ENCODE measurements at places on chromosomes 3 and 15. TPM values are rescaled to one million over a fixed set of nuclear protein-coding genes. Genes with fewer than 3 reads are reported as not detected.

GATM gene
- total RNA-seq: 1.3 TPM

SLC25A26 gene
- 22.6 TPM for total RNA-seq

ARID3B gene
- total RNA-seq: 28.6 TPM

GOLGA6A gene
- total RNA-seq: not detected

RAD51 gene
- total RNA-seq: 70.0 TPM

CCDC9B gene
- 1.6 TPM for total RNA-seq

OTOL1 gene
- not detected for total RNA-seq

AP3B2 gene
- 0.40 TPM for total RNA-seq

DPPA4 gene
- total RNA-seq: not detected

GRCh38 chr15:31230630-31231485, 95.8 kb upstream of the KLF13 start:
- H3K27me3 ChIP-seq: no peaks in the 10 kb centered on the region
- no peak overlapping the region for H3K27ac ChIP-seq
- no peak overlapping the region for H3K4me3 ChIP-seq
- no peak for DNase-seq
- no peaks in the 10 kb centered on the region for H3K4me1 ChIP-seq
- H3K36me3 ChIP-seq: no peaks in the 10 kb centered on the region

DNA sequence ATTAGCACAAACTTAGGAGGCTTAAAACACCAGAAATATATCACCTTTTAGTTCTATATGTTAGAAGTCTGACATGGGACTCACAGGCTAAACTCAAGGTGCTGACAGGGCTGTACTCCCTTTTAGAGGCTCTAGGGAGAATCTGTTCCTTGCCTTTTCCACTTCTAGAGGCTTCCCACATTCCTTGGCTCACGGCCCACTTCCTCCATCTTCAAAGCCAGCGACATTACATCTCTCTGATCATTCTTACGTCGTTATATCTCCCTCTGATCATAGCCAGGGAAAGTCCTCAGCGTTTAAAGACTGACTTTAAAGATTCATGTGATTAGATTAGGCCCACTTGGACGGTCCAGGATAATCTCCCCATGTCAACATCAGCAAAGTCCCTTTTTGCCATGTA, 166.3 kb downstream of the GREM1 start:
- H3K4me1 ChIP-seq: no peaks in the 10 kb centered on the region
- H3K27ac ChIP-seq: no peak overlapping the region
- no peak for DNase-seq
- no peaks in the 10 kb centered on the region for H3K36me3 ChIP-seq

DNA sequence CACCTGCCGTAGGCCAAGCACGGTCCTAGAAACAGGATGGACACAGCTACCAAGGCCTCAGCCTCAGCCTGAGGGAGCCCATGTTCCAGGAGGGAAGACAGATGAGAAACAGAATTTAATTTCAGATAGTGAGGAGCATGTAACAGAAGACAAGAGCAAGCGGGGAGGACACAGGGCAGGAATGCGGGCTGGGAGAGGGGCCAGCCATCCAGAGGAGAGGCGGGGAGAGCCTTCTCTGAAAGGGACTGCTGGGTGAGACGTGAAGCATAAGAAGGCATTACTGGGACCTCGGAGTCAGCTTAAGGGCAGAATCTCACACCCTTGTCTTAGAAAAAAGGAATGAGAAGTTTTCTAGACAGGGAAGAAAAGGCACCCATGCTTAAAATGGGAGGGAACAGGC, 271.7 kb upstream of the NSMCE3 start:
- H3K4me1 ChIP-seq: no peaks in the 10 kb centered on the region
- no peak overlapping the region for H3K4me3 ChIP-seq
- H3K27me3 ChIP-seq: peaks cover 12% of the 10 kb centered on the region
- no peak for DNase-seq
- no peak overlapping the region for H3K27ac ChIP-seq

DNA sequence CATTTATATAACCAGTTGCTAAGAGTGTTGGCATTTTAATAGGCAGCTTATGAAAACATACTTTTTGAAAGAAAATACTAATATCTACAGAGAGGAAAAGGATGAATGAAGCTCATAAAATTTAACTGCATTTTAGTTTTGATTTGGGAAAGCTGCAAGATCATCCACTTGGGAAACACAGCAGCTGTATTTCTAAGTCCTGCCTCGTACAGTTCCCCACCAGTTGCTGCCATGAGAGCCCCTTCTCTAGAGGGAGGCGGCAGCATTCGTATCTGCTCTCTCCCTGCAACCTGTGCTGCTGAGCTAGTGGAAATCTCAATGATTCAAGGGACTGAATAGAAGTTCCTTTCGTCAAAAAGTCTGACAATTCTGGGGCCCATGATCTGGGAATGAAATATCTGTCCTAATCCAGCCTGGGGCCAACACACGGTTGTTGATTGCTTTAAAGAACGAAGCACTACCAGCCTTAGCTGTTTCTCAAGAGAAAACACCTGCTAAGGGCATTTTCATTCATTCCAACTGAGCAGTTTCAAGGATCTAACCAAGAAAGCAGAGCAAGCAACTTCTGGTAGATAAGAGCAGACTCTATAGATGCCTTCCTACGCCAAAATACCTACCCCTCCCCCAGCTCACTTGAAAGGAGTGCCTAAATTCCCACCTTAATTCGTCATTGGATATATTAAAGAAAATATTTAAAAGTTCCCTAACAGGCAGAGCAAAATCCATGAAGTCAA, 223.7 kb downstream of the MAGI1 start:
- H3K4me1 ChIP-seq: no peaks in the 10 kb centered on the region
- no peak overlapping the region for H3K27ac ChIP-seq
- no peaks in the 10 kb centered on the region for H3K27me3 ChIP-seq
- H3K36me3 ChIP-seq: no peaks in the 10 kb centered on the region
- no peak for DNase-seq

- peaks cover 4% of the 10 kb centered on the region for H3K27me3 ChIP-seq
- no peak overlapping the region for H3K4me3 ChIP-seq
- DNase-seq: no peak
- H3K36me3 ChIP-seq: no peaks in the 10 kb centered on the region
- no peaks in the 10 kb centered on the region for H3K4me1 ChIP-seq
Observed at GRCh38 chr3:75332794-75333193, 331.3 kb upstream of the FRG2C start.

- peaks cover 17% of the 10 kb centered on the region for H3K27me3 ChIP-seq
- H3K27ac ChIP-seq: no peak overlapping the region
- DNase-seq: no peak
- no peaks in the 10 kb centered on the region for H3K4me1 ChIP-seq
- H3K36me3 ChIP-seq: no peaks in the 10 kb centered on the region
Observed at GRCh38 chr3:13137941-13138832, 65.0 kb upstream of the IQSEC1 start.

DNA sequence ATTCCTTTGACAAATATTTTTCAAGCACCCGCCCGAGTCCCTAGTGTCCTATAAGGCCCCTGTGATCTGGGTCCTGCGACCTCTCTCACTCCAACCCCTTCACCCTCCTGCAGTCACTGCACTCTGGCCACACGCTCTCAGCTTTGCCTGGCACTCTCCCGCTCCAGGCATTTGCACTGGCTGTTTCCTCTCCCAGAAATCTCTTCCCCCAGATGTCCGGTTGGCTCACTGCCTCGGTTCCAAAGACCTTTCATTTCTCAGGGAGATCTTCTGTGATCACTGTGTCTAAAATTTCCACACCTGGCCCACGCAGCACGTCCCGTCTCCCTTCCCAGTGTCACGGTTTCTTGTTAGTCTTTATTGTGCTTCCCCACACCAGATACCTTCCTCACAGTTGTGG, 97.4 kb downstream of the WNT7A start:
- no peak for DNase-seq
- no peak overlapping the region for H3K27ac ChIP-seq
- H3K27me3 ChIP-seq: peaks cover 3% of the 10 kb centered on the region
- H3K4me1 ChIP-seq: no peaks in the 10 kb centered on the region
- no peaks in the 10 kb centered on the region for H3K36me3 ChIP-seq
- H3K4me3 ChIP-seq: no peak overlapping the region

- peaks cover 6% of the 10 kb centered on the region for H3K36me3 ChIP-seq
- no peak for DNase-seq
- no peak overlapping the region for H3K4me3 ChIP-seq
- no peaks in the 10 kb centered on the region for H3K4me1 ChIP-seq
- H3K27ac ChIP-seq: no peak overlapping the region
Observed at GRCh38 chr3:126711121-126711760, 7.2 kb downstream of the CHCHD6 start.

DNA sequence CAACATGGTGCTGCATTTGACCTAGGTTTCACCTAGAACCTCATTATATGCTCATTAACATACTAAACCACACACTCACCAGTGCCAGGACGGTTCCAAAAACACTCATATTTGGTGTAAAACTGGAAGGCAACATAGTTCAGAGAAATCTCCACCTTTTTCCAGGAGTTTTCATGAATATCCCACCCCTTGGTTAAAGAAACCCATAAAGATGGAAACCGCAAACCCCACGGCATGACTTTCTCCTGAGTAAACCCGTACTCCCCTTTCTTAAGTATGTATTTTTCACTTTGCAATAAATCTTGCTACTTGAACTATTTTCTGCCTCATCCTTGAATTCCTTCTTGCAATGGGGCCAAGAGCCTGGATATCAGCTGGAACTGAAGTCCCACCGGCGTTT, 379.3 kb downstream of the MAGI1 start:
- H3K4me1 ChIP-seq: no peaks in the 10 kb centered on the region
- no peaks in the 10 kb centered on the region for H3K27me3 ChIP-seq
- H3K4me3 ChIP-seq: no peak overlapping the region
- H3K36me3 ChIP-seq: no peaks in the 10 kb centered on the region
- H3K27ac ChIP-seq: no peak overlapping the region

- no peak overlapping the region for H3K27ac ChIP-seq
- peaks cover 1% of the 10 kb centered on the region for H3K27me3 ChIP-seq
- no peaks in the 10 kb centered on the region for H3K4me1 ChIP-seq
- no peaks in the 10 kb centered on the region for H3K36me3 ChIP-seq
- no peak overlapping the region for H3K4me3 ChIP-seq
Observed at GRCh38 chr15:35289024-35289617, 204.0 kb upstream of the NANOGP8 start.

GRCh38 chr3:82202269-82202668, 440.8 kb upstream of the GBE1 start:
- no peak overlapping the region for H3K4me3 ChIP-seq
- no peaks in the 10 kb centered on the region for H3K27me3 ChIP-seq
- H3K36me3 ChIP-seq: no peaks in the 10 kb centered on the region
- DNase-seq: no peak

DNA sequence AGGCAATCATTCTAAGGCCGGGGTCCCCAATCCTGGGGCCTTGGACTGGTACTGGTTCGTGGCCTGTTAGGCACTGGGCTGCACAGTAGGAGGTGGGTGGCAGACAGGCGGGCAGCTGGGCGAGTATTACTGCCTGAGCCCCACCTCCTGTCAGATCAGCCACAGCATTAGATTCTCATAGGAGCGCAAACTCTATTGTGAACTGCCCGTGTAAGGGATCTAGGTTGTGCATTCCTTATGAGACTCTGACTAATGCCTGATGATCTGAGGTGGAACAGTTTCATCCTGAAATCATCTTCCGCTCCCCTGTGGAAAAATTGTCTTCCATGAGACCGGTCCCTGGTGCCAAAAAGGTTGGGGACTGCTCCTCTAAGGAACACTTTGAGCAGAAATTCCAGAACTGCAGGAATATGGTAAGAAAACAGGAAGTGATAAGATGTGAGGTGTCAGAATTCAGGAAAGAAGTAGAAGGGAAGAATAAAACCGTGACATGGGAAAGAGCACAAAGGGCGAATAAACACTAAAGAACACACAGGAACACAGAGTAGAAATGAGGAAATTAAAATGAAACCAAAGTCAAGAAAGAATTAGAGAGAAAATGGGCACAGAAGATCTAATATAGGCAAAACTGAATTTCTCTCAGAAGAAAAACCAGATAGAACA, 57.6 kb downstream of the PDCD6IP start:
- no peak for DNase-seq
- H3K27me3 ChIP-seq: no peaks in the 10 kb centered on the region
- peaks cover 21% of the 10 kb centered on the region for H3K4me1 ChIP-seq
- H3K36me3 ChIP-seq: peaks cover 45% of the 10 kb centered on the region
- peak overlapping the region; percentile 69 for H3K27ac ChIP-seq

- H3K4me3 ChIP-seq: no peak overlapping the region
- no peak overlapping the region for H3K27ac ChIP-seq
- no peaks in the 10 kb centered on the region for H3K36me3 ChIP-seq
Observed at GRCh38 chr3:39053696-39054095, 1.9 kb downstream of the WDR48 start.

- H3K27ac ChIP-seq: peak overlapping the region; percentile 69
- peaks cover 18% of the 10 kb centered on the region for H3K4me1 ChIP-seq
- peaks cover 38% of the 10 kb centered on the region for H3K27me3 ChIP-seq
- no peaks in the 10 kb centered on the region for H3K36me3 ChIP-seq
Observed at GRCh38 chr3:194141415-194142155, 5.6 kb downstream of the HES1 start.

DNA sequence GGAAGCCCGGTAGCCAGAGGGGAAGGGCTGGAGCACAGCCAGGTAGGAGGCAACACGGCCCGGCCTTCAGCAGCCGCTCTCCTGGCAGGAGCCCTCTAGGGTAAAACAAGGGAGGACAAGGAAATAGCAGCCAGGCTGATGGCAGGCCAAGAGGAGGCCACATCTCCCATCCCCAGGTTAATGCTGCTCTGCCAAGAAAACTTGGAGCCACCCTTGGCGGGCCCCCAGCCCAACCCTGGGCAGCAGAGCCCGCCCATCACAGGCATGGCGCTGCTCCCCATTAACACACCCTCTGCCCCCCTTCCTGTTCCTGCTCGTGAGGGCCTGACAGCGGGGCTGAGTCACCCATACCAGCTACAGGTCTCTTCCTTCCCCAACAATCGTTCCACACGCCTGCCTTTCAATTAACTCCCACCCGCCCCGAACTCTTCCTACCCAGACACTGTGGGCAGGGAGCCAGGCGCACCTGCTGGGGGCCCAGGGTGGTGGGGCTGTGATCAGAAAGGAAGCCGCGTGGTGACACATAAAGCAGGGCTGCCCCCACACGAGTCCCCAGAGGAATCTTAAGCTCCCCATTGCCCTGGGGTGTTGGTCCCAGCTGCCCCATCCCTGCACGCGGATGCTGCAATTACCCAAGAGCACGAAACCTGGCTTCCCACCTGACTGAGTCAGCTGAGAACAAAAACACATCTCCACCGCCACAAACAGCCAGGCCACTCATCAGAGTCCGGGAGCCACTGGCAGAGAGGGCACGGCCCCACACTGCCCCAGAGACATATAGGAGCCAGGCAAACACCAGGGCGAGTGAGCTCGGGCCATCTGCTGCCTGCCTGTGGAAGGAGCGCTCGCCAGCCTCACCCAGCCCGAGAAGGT, at the start of gene C15orf62:
C15orf62 (plus strand) TSS at position 707 of the 873 bp plus-strand sequence. CDS start 516 bp downstream, outside the sequence.
- peak; percentile 57 for DNase-seq
- H3K4me3 ChIP-seq: no peak within 1 kb of the TSS
- peaks cover 8% of the 10 kb centered on the region for H3K36me3 ChIP-seq
- peaks cover 32% of the 10 kb centered on the region for H3K4me1 ChIP-seq
- no peaks in the 10 kb centered on the region for H3K27me3 ChIP-seq

- no peaks in the 10 kb centered on the region for H3K36me3 ChIP-seq
- no peak overlapping the region for H3K4me3 ChIP-seq
- no peaks in the 10 kb centered on the region for H3K27me3 ChIP-seq
- no peak for DNase-seq
- H3K27ac ChIP-seq: no peak overlapping the region
Observed at GRCh38 chr3:120982608-120983320, 74.8 kb downstream of the STXBP5L start.

Data from activated CD4-positive, alpha-beta memory T cell treated with anti-CD3 and anti-CD28 coated beads for 36 hours (primary cell).